Foreskin fibroblast (primary cell): ENCODE measurements at places on chromosomes 1 and 21.

- DNase-seq: no peak
Measured at GRCh38 chr1:230750986-230751625, 3.9 kb downstream of the CAPN9 start.

GRCh38 chr1:226549937-226550671, 1.5 kb downstream of the STUM start:
- DNase-seq: peak; percentile 44

DNA sequence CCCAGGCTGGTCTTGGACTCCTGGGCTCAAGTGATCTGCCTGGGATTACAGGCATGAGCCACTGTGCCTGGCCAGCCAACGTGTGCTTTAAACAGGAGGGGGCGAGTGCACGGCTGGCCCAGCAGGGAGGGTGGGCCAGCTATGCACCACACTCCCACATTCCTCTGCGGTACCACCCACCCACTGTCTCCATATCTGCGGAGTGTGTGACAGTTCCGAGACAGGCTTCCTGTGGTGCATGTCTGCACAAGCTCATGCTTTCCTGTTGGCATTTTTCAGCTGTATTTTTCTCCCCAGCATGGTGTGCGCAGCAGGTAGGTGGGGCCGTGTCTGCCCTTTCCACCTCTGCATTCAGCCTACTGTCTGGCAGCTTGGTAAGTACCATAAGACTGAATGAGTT, 183.3 kb downstream of the AJAP1 start:
- DNase-seq: no peak

GRCh38 chr1:22048351-22049192, 3.9 kb upstream of the CDC42 start:
- DNase-seq: peak; percentile 61

GRCh38 chr21:32728848-32729247, 1.0 kb upstream of the SYNJ1 start:
- no peak for DNase-seq

DNA sequence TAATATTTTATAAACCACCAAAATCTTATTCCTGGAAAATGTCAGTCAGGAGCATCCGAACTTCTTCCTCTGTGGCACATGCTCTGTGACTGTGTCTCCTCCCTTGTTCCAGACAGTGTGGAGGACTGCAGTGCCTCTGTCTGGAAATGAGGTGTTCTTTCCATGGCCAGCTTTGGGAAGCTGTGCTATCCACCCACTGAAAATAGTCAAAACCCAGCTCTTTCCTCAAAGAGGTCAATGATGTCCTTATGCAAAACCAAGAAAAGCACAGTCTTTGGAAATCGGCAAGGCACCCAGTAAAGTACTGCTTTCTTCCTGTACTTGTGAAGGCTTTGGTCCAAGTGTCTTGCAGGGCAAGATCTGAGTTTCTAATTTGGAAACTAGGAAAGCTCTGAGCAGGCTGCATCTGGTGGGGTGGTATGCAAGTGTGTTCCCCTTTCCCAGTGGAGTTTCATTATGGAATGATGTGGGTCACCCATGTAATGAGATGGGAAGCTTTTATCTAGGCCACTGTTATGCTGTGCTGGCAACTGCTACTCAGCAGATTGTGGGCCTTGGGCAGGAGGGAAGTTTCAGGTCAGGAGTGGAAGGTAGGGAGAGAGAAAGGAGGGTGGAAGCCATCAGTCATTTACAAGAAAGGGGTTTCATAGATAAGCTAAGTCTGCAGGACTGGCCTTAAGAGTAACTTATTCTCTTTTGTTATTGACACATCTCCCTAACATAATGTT, 6.0 kb downstream of the KIAA0040 start:
- DNase-seq: no peak

DNA sequence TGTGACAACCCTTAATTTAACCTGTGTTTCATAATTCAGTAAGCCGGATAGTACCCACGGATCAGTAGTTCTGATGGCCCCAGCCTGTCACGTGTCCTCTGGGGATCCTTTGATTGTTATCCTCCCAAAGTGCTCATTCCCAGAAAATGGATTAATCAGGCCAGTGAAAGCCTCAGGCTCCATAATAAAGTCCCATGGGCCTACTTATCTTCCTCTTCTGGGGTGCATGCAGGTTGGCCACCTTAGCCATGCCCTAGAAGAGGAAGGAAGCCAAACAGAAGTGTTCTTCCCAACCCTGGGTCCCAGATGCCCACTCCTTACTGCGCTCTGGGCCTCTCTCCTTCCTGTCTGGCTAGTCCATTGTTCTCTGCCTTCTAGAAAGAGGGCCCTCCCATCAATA, 146.1 kb downstream of the EDEM3 start:
- DNase-seq: no peak
